ENCODE measurements at places on chromosomes 2 and 18.

- no peak for DNase-seq
Observed at GRCh38 chr2:18540872-18541271, 19.6 kb downstream of the RDH14 start.

DNA sequence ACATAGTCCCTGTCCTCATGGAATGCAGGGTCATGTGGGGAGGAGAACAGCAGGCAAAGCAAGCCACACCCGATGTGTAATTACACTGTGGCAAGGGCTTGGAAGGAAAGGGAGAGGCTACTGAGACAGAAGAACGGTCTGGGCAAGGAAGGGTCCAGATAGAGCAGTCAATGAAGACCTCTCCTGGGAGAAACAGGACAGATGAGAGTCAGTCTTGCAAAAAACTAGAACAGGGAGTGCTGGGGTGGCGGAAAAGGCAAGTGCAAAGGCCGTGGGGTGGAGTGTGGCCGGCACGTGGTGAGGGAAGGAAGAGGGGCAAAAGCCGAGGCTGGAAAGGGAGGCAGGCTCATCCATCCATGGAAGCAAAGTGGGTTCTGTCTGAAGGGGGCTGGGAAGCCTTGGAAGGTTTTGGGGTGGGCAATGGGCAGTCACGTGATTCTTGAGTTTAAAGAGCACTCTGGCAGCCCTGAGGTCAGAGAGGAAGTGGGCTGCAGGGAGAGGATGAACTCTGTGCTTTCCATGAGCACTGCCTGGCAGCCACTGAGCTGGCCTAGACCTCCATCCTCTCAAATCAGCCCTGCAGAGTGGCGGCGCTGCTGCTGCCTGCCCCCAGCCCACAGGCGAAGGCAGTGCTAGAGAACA is 182.2 kb downstream of the INHBB start:
- DNase-seq: no peak

DNA sequence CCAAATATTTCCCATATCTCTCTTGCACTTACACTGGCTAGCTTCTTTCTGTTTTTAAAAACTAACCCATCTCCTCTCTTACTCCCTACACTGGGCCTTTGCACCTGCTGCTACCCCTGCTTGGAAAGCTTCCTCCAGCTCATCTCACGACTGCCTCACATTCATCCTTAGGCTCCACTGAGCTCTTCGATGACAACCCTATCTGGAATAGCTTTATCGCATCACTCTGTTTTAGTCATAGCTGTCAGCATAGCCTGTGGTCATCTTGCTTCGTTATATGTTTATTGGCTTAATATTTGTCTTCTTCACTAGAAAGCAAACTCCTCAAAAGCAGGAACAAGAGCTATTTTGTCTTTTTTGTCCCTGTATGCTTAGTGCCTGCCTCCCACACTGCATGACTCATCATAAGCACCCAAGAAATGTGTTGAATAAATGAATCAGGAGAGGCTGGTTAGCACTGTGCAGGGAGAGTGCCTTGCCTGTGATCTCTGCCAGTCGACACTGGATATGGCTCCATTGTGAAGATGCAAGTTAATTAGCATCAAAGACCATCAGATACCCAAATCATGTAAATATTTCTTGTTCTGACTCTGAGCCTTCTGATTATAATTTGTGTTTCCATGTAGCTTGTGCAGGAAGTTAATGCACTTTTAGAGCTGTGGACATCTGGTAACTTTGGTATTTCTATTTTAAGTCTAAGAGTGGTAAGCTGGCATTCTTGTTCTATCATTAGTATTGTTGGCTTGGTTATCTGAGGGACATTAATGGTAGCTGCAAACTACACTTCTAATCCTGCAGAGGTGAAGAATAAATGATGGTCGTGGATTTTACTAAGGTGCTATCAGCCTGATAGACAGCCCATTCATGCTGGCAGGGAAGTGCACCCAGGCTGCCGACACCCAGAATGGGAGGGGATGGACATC is 10.3 kb upstream of the DYTN start:
- no peak for DNase-seq

GRCh38 chr18:9726936-9727335 is 18.8 kb downstream of the RAB31 start:
- DNase-seq: no peak

GRCh38 chr2:239904496-239904895 is 120.6 kb downstream of the NDUFA10 start:
- no peak for DNase-seq
